ENCODE measurements at places on chromosomes 11 and 22.

DNA sequence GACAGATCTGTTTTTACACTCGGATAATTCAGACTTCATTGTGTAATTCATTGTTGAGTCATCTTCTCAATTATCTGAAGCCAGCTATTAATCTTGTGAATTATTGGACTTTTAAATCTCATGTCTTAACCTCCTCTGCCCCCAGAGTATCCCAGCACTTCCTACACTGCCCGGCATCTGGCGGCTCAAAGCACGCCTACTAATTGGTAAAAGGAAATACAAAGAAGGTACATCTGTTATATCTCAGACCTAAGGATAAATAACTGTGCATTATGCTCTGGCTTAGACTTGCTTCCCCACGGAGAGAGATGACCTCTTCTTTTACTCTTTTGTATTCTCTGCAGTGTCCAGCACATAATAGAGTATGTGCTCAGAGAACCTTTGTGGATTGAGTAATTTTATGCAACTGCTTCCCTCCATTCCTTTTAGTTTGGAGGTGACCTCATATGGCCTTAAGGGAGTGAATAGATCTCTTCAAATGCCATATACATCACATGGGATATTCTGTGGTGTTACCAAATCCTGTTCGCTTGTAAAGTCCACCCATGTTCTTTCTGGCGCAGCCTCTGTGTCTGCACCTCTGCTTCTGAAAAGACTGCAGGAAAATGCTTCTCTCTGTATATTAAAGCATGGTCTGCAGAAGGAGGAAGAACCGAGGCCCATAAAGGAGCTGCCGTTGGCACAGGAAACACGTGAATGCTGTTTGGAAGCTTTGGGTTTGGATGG lies 125.6 kb upstream of the SORL1-AS1 start:
- DNase-seq = no peak

GRCh38 chr11:115897707-115898106 lies 393.5 kb upstream of the CADM1 start:
- DNase-seq = no peak

- DNase-seq = no peak
Measured at GRCh38 chr11:128776424-128777284, 82.8 kb downstream of the FLI1 start.

GRCh38 chr11:35426351-35426750 lies 7.0 kb upstream of the SLC1A2 start:
- no peak for DNase-seq

- DNase-seq = no peak
Measured at GRCh38 chr11:11521306-11522002, 100.4 kb downstream of the GALNT18 start.

DNA sequence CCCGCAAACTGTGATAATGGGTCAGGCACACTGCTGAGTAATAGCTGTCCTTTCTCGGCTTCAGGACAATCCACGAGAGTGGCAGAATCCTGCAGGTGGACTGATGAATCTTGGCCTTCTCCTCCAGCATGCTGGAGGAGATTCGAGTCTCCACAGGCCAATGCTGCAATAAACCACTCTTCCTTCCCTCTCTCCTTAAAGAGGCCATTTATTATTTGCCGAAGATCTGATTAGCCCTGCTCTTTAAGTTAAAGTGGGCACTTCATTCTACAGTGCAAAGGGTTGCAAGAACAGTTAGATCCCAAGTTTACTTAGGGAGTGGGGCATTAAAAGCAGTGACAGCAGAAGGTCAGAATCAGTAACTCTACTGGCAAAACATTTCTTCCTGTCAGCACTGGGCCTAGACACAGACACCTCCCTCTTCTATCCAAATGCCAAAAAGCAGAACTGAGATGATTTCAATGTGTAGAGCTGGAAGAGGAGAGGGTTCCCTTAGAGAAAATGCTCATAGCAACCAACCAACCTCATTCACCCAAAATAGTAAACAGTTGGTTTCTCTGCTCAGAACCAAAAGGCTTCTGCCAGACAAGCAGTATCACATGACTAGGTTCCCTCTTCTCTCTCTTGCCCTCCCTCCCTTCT lies 121.7 kb downstream of the SGSM3 start:
- no peak for DNase-seq

GRCh38 chr11:85540635-85541205 lies 86.4 kb downstream of the DLG2 start:
- DNase-seq = no peak

GRCh38 chr11:102794382-102794781 lies 3.6 kb downstream of the MMP1 start:
- DNase-seq = no peak

DNA sequence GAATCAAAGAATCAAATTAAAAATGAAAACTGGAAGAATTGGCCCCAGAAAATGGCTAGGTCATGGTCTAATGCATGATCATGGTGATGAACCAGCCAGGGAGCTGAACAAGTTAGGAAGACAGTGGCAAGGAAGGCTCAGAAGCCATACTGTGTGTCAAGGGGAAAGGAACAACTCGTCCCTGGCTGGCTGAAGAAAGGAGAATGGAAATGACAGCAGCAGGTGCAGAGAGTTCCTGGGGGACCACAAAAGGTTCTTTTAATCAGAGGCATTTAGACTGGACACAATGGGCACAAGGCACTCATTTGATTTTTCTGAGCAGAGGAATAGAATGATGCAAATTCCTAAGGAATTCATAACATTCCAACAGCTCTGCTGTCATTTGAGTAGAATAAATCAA lies 209.9 kb downstream of the LARGE1 start:
- no peak for DNase-seq

- DNase-seq = no peak
Measured at GRCh38 chr11:76047231-76047630, 159.1 kb downstream of the WNT11 start.

DNA sequence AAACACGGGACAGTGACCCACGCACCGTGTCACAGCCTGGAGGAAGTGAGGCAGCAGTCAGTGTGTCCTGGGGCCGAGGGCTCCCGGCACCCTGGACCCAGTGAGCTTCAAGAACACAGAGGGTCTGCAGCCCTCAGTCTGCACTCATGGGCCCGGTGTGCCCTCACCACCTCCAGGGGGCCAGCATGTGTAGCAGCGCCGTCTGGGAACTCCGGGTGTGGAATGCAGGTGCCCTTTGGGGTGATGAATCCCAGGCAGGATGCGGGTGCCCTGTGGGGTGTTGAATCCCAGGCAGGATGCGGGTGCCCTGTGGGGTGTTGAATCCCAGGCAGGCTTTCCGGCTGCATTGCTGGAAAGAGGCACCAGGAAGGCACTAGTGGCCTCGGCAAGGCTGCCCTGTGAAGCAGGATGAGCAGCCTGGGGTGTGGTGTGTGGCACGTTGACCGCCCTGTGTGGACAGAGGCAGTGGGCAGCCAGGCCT lies 1399.9 kb downstream of the BRD1 start:
- no peak for DNase-seq
